Activated CD4-positive, alpha-beta T cell treated with anti-CD3 and anti-CD28 coated beads, Interleukin-2, amount 50 U/mL, for 24 hours (primary cell): ENCODE measurements at places on chromosomes 11 and 22.

- no peak for DNase-seq
Observed at GRCh38 chr11:43223026-43223425, 88.8 kb upstream of the API5 start.

DNA sequence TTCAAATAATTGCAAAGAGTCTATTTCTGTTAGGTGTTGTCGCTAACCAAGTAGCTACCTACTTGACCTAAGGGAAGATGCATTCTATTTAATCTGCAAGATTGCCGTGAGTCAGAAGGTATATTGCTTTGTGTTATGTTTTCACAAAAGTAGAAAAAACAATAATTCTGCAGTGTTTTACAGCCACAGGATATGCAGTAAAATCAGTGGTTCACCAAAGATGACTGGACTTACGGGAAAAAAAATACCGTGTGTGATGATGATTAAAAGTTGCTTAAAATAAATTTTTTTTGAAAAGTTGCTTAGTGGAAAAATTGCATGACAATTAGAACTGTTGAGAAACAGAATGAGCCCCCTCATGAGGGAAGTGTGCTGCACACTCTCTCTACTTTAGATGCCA lies 209.1 kb downstream of the DDX10 start:
- DNase-seq: no peak

DNA sequence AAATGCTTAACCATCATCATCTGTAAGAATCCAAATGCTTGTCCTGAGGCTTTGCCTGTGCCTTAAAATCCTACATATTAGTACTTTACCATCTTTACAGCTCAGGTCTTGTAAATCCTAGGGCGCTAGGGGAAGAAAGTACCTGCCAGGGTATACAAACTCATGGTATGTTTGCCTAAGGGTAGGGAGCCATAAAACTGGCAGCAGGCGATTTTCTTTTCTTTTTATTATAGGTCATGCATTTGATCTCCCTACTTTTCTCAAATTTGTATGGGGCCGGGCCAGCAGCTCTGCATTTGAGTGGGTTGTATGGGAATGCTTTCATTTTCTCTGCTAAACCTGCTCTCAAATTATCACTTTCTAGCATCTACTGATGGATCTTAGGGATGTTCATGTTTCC lies 24.0 kb upstream of the ZBED5 start:
- no peak for DNase-seq

GRCh38 chr22:35749808-35750207 lies 32.1 kb downstream of the APOL5 start:
- no peak for DNase-seq

DNA sequence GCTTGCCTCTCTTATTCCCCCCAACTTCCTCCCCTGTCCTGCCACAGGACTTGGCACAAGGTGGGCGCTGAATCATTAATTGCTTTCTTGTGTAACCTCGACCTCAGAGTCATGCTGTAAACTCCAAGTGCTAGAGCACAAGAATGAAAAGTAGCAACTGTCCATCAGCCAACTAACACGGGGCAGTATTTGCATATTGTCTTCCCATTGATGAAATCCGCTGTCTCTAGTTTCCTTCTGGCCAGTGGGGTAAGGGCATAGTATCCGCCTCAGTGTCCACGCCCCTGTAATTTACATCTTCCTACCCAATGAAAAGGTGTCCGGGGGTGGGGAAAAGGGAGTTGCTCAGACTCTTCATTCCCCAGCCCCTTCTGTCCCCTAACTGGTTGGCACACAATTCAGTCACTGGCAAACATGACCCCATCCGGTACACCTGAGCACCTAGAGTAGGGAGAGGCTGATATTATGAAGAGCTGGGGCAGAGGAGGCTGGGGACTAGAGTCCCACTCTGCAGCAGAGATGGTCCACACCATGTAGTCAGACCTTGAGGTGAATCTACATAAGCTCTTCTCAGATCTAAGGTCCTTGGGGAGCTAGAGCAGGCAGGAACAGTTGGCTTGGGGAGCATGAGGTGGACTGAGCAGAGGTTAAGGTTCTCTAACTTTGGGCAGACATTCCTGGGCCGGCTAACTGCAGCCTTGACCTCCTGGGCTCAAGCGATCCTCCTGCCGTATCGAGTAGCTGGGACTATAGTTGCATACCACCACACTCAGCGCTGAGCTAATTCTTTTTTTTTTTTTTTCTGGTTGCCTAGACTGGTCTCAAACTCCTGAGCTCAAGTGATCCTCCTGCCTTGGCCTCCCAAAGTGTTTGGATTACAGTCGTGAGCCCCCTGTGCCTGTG lies 6.8 kb upstream of the GGA1 start:
- DNase-seq: no peak

DNA sequence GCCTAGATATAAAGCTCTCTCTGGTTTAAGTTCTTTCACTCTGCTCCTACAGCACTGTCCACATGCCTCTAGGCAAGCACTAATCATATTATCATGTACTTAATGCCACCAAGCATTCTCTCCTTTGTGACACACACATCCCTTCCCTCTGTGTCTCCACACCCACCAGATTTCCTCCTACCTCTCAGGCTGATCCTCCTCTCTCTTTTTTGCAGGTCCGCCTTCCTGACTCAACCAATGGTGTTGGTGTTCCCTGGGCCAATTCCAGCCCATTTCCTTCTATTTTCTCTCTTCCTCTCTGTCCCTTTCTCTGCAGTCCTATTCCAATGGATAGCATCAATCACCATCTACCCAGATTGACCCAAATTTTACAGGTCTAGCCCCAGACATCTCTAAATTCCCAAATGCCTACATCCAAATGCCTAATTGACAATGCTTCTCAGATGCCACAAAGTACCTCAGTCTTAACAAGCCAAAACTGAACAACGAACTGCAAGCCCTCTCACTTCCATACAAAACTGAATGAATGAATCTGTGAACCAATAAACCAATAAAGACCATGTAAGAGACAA lies 504 bp upstream of the ZNF215 start:
- no peak for DNase-seq
